Stimulated activated CD4-positive, alpha-beta T cell treated with anti-CD3 and anti-CD28 coated beads, Interleukin-1b, Interleukin-23, amount 100 ng/mL, for 24 hours (primary cell): ENCODE measurements at places on chromosomes 11 and 22.
A peak's percentile ranks its signal among the peaks of the same experiment; 100 is the strongest.

DNA sequence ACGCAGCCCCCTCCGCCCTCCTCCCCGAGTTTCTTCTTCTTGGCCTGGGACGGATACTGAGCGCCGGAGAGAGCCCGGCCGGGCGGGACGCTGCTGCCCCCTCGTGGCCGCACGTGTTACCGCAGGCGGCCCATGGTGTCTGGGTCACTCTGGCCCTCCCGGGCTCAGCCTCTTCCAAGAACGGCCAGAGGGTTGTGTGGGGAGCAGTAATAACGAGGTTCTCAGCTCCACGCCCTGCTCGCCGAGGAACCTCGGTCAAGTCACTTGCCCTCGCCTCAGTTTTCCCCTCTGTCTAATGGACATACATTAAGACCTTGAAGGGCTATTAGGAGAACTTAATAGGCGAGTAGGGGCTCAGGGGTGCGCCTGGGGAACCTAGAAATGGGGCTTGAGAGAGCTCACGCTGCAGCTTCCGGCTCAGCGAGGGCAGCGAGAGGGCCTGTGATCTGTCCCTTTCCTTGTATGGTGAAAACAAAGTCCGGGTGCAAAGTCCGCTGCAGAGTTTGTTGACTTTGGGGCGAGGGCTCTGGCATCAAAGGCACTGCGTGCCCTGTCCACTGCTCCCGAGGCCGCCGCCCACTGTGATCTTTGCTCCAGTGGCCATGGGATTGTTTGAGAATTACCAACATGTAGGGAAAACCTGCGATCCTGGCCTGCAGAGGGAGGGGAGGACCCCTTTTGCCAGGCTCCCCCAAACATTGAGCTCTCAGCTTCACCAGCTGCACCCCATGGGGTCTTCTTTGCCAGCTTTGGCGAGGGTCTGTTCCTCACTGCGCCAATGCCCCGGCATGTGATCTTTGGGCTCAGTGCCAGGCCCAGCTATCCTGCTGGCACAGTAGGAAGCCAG lies 14.4 kb upstream of the LRP5 start:
- peak; percentile 47 for DNase-seq

GRCh38 chr11:91124363-91124762 lies 901.5 kb upstream of the CHORDC1 start:
- no peak for DNase-seq

GRCh38 chr22:46065691-46066454 lies 84.5 kb upstream of the PPARA start:
- no peak for DNase-seq

DNA sequence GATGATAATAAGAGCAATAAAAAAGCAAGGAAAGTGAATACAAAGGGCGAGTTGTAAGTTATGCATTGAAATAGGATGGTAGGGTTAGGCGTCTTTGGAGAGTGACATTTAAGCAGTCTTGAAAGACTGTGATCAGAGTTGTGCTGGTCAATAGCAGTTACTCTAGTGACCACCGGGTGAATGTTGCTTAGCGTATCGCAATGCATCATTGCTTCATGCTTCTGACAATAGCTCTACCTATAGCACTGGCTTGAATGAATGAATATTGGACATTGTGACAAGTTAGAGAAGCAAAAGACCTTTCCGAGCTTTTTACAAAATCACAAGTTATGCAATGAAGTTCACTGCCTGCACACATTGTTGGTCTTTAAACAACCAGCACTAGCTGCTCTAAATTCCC lies 7.7 kb upstream of the OR8B12 start:
- no peak for DNase-seq

DNA sequence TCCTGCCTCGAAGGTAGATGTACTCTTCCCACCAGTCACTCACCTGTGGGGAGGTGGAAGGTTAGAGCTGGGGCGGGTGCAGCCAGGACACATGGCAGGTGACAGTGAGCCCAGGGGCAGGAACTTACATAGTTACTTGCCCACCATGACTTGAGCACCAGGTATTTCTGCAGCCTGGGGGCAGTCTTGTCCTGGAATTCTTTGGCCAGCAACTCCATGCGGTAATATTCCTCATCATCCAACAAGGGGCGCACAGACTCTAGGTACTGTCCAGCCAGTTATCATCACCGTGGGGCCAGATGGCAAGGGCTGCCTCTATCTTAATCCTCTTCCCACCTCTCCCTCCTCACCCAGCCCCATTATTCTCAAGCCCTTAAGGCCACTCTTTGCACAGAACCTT lies 2.2 kb downstream of the CPT1B start:
- no peak for DNase-seq

DNA sequence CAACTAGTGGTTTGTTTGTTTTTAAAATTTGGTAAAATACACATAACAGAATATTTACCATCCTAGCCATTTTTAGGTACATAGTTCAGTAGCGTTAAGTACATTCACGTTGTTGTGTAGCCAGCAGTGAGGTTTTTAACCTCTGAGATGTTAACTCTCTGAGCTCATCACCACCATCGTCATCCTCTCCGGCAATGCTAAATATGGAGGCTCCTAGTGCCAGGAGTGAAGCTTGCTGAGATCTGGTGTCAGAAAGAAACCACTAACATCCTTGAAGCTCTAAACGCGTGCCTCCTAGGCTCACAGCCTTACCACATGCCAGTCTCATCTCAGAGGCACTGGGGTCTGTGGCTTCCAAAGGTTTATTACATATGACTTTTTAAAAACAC lies 330.2 kb upstream of the B3GAT1 start:
- DNase-seq = no peak
